ENCODE measurements at places on chromosomes 2 and 18.

DNA sequence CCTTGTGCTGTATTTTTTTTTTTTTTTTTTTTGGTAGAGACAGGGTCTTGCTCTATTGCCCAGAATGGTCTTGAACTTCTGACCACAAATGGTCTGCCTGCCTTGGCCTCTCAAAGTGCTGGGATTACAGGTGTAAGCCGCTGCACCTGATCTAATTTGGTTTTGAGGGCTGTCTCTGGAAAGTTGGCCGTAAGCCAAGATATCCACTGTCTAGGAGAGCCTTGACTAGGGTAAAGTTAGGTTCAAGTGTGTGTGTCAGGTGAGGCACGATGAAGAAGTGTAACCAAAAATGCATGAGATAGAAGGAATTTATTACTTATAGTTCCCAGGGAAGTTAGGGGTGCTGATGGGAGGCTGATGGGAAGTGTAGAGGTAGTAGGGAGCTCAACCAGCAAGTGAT lies 46.7 kb downstream of the INO80C start:
- DNase-seq: no peak

GRCh38 chr2:112947374-112947773 lies 30.4 kb upstream of the IL36G start:
- DNase-seq: no peak

DNA sequence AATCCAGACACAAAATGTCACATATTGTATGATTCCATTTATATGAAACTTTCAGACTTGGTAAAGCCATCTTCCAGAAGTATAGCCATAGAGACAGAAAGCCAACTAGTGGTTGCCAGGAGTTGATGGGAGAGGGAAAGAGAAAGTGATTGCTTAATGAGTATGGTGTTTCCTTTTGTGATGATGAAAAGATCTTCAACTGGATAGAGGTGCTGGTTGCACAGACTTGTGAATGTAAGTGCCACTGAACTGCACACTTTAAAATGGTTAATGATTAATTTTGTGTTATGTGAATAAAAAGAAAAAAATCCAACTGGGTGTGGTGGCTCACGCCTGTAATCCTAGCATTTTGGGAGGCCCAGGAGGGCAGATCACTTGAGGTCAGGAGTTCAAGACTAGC lies 135.3 kb upstream of the SLC1A4 start:
- DNase-seq: no peak

- no peak for DNase-seq
Observed at GRCh38 chr2:100941646-100942240, 60.3 kb upstream of the RPL31 start.

- DNase-seq: no peak
Observed at GRCh38 chr2:43421194-43421593, 174.6 kb downstream of the THADA start.

DNA sequence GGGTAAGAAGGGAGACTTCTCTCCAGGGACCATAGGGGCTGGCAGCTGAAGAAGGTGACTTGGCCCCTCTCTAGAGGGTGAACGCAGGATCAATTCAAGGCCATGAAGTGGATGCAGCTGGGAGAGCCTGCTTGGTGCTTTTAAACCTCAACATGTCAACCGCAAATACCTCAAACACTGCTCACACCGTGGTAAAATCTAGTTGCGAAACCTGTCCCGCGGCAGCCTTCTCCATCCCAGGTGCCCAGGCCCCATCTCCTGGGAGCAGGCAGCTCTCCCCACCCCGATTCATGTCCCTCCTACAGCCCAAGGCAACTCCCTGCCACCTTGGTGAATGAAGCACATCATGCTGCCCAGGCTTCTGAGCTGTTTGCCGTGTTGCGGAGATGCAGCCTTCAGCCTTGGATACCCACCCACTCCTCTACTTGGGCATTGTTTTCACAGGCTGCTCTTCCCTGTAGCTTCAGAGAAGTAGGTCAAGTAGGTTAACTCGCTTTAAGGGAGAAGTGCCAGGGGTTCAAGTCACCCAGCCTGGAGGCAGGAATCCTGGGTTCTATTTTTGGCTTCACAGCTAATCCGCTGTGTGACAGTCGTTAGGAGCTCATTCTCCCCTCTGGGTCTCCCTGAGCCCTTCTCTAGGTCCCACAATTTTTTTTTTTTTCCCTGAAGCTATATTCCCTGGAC lies 6.2 kb upstream of the EFR3B start:
- DNase-seq: no peak

DNA sequence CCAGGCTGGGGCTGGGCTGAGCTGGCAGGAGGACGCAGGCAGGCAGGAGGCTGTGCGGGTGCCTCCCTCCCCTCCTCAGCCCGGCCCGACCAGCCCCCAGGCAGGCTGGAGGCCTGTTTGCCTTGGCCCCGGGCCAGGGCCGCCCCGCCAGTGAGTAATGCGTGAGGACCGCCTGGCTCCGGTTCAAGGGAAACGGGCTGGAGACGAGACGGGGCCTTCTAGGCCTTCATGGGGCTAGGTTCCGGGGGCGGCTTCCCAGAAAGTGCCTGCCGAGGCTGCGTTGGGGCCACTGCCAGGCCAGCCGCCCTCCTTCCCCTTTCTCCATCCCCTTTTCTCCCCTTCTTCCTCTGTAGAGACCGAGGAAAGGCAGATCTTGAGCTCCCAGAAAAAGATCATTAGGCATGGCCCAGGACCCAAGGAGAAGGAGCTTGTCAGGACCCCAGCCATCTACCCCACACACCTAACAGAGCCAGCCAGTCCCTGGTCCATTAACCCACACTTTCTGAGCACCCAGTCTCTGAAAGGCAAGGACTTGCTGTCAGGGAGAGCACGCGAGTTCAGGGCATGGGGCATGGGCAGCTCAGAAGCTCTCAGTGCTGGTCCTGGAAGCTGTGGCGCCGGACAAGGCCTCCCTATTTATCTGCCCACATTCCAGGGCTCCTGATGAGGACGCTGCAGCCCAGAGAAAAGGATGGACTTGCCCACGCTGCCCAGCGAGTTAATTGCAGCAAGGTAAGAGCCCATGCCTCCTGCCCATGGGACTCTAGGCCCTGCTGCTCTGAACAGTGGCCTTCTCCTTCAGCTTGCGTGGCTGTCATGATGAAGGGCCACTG lies 48.5 kb downstream of the SMAD7 start:
- DNase-seq: no peak

- DNase-seq: no peak
Observed at GRCh38 chr2:188607501-188607900, 315.8 kb downstream of the GULP1 start.

DNA sequence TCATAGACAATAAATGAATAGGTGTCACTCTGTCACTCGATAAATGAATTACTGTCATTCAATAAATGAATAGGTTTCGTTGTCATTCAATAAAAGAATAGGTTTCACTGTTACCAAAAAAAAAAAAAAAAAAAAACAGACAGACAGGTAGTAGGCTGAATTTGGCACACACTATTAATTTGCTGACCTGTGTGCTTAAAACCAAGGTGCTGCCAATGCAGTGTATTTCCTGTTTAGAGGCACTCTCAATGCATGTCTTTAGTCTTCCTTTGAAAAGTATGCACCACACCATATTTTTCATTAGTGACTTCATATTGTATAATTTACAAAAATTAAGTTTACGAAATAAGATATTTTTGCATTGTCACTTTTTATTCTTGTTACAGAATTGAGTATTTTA lies 16.2 kb downstream of the ANKRD62 start:
- DNase-seq: no peak

DNA sequence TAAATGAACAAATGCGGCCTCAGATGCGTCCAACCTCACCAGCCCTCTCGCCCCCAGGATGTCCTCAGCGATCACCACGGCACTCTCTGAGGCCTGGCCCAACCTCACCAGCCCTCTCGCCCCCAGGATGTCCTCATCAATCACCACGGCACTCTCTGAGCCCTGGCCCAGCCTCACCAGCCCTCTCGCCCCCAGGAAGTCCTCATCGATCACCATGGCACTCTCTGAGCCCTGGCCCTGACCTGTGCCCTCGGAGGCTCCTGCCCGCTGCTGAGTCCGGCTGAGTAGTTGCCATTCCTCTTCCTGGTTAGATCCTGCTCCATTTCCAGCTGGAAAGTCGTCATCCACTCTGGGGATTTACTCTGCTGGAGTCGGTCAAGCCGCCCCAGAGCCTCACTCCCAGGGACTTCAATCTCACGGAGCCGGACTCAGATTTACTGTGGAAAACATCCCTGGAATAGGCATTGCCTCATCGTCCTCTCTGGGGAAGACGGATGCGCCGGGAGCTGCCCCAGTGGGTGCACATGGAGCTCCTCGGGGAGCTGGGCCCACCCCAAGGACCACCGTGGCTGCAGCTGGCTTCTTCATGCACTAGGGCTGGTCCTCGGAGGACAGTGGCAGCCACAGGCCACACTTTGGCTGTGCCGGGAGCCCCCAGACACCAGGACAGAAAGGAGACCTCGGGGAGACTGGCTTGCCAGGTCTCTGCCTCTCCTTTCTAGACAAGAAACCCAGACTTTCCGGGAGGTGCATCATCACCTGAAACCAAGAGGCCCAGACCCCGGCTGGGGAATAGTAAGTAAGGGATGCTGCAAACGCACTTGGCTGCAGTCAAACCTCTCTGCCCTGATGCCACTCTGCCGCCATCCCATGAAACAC lies 230.6 kb downstream of the EIPR1 start:
- no peak for DNase-seq

- no peak for DNase-seq
Observed at GRCh38 chr2:215812966-215813365, 200.4 kb downstream of the MREG start.

- no peak for DNase-seq
Observed at GRCh38 chr2:147467441-147467840, 377.4 kb upstream of the ACVR2A start.

- no peak for DNase-seq
Observed at GRCh38 chr2:37698931-37699481, 27.6 kb upstream of the CDC42EP3 start.

DNA sequence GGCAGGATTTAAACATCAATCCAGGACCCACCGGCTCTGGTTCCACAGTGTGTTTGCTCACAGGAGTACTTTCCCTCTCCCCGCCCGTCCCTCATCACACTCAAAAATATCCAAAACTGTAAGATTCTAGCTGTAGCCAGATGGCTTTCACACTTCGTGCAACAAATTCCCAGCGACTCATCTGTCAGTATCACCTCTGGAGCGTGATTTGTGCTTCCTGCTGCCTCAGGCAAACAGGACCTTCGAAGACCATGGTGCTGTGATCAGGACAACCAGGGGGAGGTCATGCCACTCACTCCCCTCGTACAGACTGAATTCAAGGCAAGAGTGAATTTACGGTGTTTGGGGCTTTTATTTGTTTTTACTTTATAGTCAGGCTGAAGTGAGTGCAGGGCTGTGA lies 154.5 kb upstream of the PID1 start:
- DNase-seq: no peak

- no peak for DNase-seq
Observed at GRCh38 chr2:105470979-105471378, 72.1 kb upstream of the FHL2 start.

DNA sequence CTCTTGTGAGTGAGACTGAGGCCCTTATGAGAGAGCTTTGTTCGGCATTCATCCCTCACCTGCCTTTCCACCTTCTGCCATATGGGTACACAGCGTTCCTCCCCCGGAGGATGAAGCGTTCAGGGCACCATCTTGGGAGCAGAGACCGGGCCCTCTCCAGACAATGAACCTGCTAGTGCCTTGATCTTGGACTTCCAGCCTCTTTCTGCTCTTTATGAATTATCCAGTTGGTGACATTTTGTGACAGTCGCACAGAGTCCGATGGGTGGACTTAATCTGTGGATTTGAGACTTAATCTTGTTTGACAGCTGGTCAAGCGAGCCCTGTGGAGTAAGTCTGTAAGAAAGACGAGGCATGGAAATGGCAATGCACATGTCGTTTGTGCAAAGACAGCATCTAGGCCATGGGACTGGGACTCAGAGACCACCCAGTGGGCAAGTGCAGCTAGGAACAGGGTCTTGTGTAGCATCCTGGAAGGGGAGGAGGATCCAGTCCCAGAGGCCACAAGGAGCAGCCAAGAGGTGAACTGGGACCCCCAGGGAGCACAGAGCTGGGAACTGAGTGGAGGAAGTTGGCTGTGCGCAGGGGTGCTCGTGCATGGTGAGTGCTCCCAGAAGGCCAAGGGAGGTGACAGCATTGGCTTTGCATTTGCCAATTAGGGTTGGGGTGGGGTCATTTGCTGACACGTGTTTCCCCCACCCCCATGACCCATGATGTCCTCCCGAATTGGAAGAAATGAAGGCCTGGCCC lies 69.5 kb upstream of the HDAC4 start:
- DNase-seq: no peak

GRCh38 chr2:54864727-54865126 lies 141.3 kb downstream of the EML6 start:
- DNase-seq: no peak

DNA sequence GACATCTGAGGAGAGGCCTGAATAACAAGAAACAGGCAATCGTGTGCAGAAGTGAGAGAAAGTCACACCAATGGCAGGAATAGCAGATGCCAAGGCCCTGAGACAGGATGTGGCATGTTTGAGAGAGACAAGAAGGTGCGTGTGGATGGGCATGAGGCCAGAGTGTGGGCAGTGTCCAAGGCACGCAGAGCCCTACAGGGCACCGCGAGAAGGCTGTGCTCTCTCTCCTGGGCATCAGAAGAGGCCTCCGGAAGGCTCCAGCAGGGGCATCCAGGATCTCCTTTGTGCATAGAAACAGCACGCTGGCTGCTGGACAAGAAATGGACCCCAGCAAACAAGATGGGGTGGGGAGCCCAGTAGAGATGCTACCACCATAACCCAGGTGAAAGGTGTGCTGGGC lies 239.0 kb upstream of the RAB6C start:
- DNase-seq: no peak

DNA sequence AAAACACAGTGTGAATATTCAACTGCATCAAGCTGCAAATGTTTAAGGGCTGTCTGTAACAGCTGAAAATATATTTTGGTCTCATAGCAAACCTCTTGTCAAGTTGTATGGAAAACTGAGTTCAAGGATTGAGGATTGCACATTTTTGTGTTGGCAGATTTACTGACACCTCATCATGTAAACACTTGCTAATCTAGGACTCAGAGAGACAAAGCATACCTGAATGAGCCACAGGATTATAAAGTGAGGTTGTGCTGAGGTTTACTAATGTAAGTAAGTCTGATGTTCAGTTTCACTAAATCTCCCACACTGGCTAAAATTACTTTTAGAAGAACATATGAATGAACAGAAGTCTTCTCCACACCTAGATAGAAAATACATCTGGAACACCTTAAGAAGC lies 1993.1 kb upstream of the CELF4 start:
- no peak for DNase-seq

DNA sequence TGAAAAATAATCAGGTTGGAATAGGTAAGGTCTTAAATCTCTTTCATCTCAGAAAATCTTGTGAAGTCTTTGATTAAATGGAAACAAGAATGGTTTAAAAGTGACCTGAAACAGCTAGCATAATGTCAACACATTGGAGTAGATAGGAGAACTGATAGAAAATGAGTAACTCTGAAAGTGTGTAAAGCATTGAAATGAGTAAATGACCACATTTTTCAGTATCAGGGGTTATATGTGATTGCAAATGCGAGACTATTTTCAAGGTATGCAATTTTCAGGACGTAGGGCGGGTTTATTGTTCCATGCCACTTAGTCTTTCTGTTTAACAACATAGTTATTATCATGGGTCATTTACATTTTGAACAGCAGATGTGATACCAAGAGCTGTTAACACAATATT lies 1383.2 kb downstream of the LRP1B start:
- no peak for DNase-seq

GRCh38 chr2:86055314-86055713 lies 50.4 kb downstream of the POLR1A start:
- no peak for DNase-seq
